Dorsolateral prefrontal cortex (tissue), 122 donors: ENCODE measurements at places on chromosomes 16 and 17.

DNA sequence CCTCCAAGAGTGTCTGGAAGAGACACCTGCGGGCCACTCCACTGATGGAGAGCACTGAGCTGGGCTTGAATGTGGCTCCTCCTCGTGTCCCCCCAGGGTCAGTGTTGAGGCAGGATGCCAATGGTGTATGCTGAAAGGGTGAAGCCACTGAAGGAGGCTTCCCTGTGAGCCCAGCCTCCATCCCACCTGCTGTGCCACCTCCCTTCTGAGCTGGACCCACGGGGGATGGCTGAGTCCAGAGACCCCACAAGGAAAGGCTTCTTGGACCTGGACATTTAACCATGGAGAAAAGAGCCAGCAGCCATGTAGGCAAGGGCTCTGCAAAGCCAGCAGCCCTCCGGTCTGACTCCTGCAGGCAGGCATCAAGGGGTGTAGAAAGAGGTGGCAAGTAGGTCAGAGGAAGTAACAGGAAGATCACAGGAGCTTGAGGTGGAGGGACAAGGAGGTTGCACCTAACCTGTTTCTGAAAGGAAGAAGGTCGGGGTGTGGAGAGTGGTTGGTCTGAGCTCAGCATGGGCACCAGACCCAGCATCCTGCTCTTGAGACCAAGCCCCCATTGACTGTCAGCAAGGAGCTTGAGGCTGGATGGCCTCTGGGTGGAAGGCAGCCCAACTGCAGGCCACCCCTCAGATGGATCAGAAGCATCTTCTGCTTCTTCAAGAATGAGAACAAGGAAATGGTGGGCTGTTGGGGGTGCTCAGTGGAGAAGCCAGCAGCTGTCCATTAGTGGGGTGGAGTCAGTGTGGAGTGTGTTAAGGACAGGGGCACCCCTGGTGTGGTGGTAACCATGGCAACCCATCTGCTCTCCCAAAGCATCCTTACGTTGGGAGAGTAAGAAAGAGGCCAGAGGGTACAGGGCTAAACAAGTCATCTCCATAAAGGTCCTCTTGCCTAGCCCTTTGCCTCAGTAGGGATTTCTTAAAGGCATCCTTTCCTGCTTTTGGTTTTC lies 80.7 kb downstream of the PLD6 start:
- DNase-seq: no peak

DNA sequence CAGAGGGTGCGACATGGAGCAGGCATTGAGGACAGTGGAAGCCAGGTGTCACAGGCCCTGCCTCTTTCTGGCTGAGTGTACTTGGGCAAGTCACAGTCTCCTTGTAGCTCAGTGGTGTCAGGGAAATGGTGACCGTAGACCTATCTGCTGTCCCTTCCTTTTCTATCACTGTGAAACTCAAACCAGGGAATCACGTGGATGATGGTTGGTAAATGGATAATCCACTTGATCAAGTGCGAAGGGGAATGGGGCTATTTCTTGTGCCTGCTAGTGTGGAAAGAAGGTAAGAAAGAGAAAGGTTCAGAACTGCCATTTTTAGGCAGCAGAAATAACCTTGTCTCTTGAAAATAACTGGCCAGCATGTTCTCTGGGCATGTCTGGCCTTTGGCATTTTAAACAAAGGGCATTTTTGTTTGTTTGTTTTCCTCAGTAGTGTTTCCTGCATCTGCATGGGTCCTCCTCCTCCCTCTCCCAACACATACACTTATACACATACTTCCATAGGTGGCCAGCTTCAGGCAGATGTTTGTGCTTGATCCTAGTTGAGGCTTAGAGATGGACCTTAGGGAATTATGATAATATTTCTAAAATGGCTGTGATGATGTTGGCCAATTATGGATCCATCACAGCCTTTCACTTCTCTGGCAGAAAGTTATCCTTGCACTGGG lies 7.1 kb downstream of the TBX4 start:
- DNase-seq: no peak

GRCh38 chr17:10099051-10099571 lies 99.3 kb downstream of the GAS7 start:
- no peak for DNase-seq

DNA sequence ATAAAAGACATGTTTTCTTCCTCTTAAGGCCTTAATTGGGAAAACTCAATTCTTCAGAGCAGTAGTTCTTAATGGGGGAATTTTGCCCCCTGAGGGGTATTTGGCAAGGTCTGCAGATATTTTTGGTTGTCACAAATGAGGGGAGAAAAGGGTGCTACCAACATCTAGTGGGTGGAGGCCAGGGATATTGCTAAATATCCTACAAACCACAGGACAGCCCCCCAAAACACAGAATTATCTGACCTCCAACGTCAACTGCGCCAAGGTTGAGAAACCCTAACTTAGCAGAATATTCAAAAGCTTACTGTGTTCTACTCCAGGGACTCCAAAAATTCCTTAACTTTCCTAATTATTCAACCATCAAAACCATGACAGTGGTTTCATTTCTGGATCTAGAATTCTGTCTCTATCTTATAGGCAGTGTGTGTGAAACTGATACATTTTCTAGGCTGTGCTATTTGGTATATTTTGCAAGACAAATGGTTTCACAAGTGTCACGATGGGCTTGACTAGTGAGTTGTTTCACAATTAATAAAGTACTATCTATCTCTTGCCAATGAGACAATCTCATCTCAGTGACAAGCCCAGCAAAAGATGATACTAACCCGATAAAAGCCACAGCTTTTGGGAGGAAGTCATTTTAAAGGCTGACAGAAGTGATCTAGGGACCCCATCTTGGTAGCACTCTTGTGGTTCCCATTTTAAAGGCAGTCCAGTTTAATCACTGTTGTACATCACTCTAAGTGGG lies 14.7 kb downstream of the TXNDC11 start:
- no peak for DNase-seq

DNA sequence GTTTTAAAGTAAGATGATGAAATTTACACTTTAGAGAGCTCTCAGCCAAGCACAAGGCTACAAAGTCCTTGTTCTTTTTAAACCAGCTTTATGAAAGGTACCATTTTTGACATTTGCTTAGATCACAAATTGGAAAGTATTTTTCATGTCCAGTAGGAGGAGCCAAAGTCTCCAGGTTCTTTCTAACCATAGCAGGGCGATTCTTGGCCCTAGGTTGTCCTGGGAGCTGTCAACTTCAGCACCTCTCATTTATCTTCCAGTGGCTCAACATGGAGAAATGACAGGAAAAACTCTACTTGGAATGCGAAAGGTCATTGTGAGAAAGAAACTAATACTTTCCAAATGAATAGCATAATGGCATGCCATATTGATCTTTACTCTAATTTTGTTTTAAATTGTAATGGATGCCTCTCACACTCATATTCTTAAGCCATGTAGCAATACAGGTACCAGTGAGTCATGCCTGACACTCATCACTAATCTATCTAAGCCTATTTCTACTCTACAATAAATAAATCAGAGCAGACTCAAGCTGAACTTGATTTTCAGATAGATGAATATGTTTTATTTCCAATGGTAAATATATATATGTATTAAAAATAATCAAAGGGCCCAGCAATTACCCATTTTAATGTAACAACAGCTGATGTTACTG lies 919.1 kb upstream of the EEF2KMT start:
- DNase-seq: no peak

- no peak for DNase-seq
These were observed 10.8 kb upstream of the TLCD3B start for GRCh38 chr16:30041841-30042240.

DNA sequence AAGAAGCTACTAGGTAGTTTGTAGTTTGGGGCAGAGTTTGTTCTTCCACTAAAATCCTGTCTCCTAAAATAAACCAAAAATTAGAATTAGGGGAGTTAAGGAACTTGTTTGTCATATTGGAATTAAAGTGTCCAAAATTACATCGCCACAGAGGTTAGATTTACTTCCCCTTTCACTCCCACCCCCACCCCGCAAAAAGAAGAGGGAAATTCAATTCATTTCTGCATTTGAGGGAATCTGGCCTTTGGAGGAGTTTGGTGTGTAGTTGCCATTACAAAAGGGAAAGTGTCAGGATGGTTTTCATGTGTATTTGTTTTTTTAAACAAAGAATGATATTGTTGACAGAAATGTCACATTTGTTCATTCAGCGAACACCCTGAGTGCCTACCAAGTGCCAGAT lies 5.8 kb downstream of the TMEM97 start:
- DNase-seq: no peak

DNA sequence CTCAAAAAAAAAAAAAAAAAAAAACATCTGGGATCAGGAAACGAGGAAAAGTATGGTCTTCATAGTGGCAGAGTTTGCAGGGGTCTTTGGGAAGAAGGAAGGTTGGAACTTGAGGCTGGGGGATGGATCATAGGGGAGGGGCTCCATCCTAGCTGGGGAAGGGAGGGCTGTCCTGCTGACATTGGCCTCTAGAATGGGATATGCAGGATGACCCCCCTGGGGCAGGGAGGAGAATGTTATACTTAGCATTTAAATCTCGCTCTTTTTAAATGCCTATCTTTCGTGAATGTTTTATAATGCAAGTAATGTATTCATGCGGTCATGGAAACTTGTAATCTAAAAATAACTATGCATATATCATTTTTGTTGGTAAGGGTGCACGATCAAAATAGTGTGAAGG lies 33.2 kb downstream of the TMEM235 start:
- no peak for DNase-seq

DNA sequence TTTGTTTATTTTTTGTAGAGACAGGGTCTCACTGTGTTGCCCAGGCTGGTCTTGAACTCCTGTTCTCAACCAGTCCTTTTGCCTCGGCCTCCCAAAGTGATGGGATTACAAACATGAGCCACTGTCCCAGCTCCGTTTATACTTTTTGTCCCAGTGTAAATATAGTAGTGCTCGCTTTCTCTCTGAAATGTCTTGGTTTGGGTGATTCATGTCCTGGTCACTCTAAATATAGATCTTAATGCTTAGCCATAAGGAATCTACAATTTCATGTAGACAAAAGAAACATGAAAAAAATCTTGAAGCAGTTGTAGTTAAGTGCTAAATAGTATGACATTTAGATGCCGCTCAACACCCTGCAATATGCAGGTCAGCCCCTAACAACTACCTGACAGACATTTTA lies 126.9 kb downstream of the KATNIP start:
- no peak for DNase-seq

DNA sequence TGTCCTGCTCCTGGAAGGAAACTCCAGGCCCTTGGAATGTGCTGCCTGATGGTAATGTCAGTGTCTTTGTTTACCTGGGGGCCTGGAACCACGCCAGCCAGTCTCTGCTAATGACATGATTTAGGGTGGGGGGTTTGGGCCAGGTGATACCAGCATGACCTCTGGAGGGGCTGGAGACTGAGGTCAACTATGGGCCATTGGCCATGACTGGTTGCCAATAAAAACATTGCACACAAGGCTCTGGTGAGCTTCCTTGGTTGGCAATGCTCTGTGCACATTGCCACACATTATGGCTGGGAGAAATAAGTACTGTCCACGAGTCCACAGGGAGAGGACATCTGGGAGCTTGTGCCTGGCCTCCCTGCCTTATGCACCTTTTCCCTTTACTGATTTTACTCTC lies 52.5 kb downstream of the LITAF start:
- DNase-seq: no peak

DNA sequence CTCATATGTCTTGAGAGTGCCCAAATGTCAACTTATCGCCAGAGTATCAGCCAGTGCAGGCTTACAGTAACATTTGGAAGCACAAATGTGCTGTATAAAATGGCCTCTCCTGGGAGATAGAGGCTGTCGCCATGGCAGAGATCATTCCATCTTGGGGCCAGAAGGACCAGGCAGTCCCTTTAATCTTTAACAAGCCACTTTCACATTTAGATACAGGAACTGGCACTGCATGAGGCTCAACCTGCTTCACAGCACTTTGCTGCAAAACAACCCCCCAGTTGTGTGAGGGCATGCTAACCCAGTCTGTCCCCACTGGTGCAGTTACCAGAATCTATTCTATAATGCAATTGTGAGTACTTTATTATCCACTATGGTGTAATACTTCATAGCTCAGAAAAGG lies 4.7 kb upstream of the RFFL start:
- no peak for DNase-seq

- no peak for DNase-seq
These were observed 119.6 kb upstream of the CNTNAP4 start for GRCh38 chr16:76157629-76158028.
